ENCODE measurements at places on chromosomes 12 and 14. TPM values are rescaled to one million over a fixed set of nuclear protein-coding genes. Genes with fewer than 3 reads are reported as not detected.

Gene ANKRD33
- total RNA-seq: not detected

Gene BCL2L2
- 20.8 TPM for total RNA-seq

Gene TSHR
- 0.08 TPM for total RNA-seq

Gene SYNDIG1L
- not detected for total RNA-seq

- H3K36me3 ChIP-seq: no peaks in the 10 kb centered on the region
- no peak overlapping the region for H3K4me3 ChIP-seq
Observed at GRCh38 chr12:76720068-76720467, 43.8 kb upstream of the ZDHHC17 start.

GRCh38 chr12:124544311-124544970 is 23.0 kb downstream of the NCOR2 start:
- DNase-seq: no peak
- peaks cover 48% of the 10 kb centered on the region for H3K4me1 ChIP-seq
- H3K4me3 ChIP-seq: no peak overlapping the region

DNA sequence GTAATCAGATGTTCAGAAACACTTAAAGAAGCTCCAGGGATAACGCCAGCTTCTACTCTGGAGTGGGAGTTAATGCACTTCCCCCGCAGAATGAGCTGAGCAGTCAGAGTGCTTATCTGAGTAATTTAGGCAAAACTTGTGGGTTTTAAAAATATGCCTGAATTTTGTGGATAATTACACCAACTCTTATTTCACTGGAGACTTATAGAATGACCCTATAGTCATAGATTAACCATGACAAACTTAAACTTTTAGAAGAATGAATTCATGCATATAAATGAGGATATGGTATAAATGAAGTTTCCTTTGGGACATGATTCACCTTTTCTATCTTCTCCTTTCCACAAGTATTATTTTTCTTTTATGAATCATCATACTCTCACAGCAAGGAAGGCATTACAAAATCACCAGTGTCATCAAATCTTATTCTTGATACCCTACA is 241.1 kb upstream of the FBXO33 start:
- H3K4me1 ChIP-seq: no peaks in the 10 kb centered on the region
- no peak overlapping the region for H3K4me3 ChIP-seq
- no peak overlapping the region for H3K27ac ChIP-seq
- no peak for DNase-seq
- H3K27me3 ChIP-seq: no peaks in the 10 kb centered on the region
- H3K36me3 ChIP-seq: no peaks in the 10 kb centered on the region

DNA sequence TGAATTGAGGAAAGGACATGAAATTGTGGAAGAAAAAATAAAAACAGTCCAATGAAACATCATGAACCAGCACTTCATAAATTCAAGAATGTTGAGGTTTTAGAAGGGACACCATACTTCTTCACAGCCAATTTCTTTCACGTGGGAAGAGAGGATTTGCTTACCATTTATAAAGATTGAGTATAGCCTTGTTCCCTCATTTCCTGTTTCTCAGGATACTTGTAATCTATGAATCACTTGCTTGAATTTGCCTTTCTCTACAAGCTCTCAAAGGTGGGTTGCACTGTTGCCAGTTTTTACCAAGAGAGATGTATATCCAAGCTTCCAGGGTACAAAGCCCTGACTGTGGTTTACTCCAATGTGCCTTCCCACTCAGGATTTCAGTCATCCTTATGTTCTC is 116.1 kb downstream of the DUSP6 start:
- H3K27me3 ChIP-seq: no peaks in the 10 kb centered on the region
- no peaks in the 10 kb centered on the region for H3K36me3 ChIP-seq
- H3K4me3 ChIP-seq: no peak overlapping the region
- H3K27ac ChIP-seq: no peak overlapping the region
- H3K4me1 ChIP-seq: no peaks in the 10 kb centered on the region

GRCh38 chr14:91482263-91483013 is 27.7 kb downstream of the PPP4R3A start:
- H3K27ac ChIP-seq: no peak overlapping the region
- no peak overlapping the region for H3K4me3 ChIP-seq
- H3K36me3 ChIP-seq: peaks cover 3% of the 10 kb centered on the region
- DNase-seq: no peak

Data from hepatocyte (in vitro differentiated cells).